ENCODE measurements at places on chromosomes 2 and 18.

DNA sequence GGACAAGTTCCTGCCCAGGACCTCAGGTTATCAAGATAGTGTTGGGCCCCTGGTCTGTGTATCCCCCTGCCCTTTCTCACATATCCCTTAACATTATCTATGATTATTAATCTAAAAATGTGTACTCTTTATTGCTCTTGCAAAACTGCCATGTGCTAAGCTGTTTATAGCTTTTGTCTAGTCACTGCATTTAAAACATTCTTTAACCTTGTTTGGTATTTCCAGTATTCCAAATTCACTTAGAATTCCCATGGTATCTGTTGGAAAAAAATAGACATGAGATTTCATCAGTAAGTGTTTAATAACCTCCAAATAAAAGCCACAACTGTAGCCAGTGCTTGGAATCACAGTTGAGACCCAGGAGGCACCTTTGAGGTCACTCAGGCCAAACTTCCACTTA lies 16.2 kb upstream of the GLS start:
- DNase-seq: no peak

DNA sequence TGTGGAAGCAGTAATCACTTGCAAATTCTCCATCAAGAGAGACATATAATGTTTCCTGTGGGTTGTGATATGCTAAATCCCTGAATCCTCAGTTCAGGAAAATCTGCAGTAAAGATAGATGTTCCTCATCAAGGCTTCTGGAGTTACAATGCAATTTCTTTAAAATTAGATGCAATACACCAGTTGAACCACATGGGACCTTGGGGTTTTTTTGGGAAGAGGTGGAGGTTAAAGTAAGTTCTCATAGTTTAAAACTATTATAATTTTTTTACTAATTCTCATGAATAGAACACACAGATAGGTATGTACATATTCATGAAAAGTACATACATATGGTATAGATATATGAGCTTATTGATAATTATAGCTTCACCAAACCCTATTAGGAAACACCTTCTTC lies 496.2 kb downstream of the SATB2 start:
- DNase-seq: no peak

DNA sequence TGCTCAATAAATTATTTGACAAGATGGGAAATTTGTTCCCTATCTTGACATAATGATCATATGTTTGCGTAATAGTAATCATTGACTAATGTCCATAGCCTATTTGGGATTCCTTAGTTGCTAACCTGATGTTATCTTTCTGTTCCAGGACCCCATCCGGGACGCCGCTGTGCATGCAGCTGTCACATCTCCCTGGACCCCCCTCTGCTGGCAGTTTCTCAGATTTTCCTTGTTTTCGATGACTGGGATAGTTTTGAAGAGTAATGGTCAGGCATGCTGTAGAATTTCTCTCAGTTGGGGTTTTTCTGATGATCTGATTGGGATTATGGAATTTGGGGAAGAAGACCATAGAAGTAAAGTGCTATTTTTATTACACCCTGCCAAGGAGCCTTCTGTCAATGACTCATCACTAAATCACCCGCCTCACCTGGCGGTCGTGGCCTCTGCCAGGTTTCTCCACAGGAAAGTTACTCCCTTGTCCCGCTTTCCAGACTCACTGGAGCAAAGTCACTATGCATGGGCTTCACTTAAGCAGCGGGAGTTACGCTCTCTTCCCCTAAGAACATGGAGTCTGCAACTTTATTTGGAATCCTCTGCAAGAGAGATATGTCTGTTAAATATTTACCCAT lies 19.9 kb upstream of the TMEM18 start:
- DNase-seq: no peak

GRCh38 chr2:207337234-207338219 lies 171.8 kb upstream of the KLF7 start:
- no peak for DNase-seq
